ENCODE measurements at places on chromosomes 16 and 17. TPM values are rescaled to one million over a fixed set of nuclear protein-coding genes. Genes with fewer than 3 reads are reported as not detected.

DHRS7C gene
- total RNA-seq = not detected

EVI2B gene
- total RNA-seq = 0.69 TPM

B4GALNT2 gene
- under 0.01 TPM for total RNA-seq

CCL5 gene
- total RNA-seq = not detected

SOX8 gene
- 49.4 TPM for total RNA-seq

FOXO3B gene
- total RNA-seq = 11.8 TPM

PIRT gene
- 5.3 TPM for total RNA-seq

PRSS8 gene
- not detected for total RNA-seq

ZNF469 gene
- 1.4 TPM for total RNA-seq

SEZ6 gene
- 31.1 TPM for total RNA-seq

IGSF6 gene
- 5.8 TPM for total RNA-seq

AURKB gene
- total RNA-seq = 6.9 TPM

MYH13 gene
- total RNA-seq = not detected

GLIS2 gene
- 5.8 TPM for total RNA-seq

ITGB4 gene
- 4.4 TPM for total RNA-seq

SLC5A11 gene
- not detected for total RNA-seq

PRRT2 gene
- 34.1 TPM for total RNA-seq

GPR139 gene
- total RNA-seq = 3.2 TPM

LAT gene
- 0.69 TPM for total RNA-seq

CACNG3 gene
- total RNA-seq = 2.5 TPM

KRTAP4-6 gene
- not detected for total RNA-seq

CES1 gene
- 1.2 TPM for total RNA-seq

KRTAP4-1 gene
- total RNA-seq = not detected

TBC1D3K gene
- total RNA-seq = not detected

PHKG2 gene
- total RNA-seq = 15.0 TPM

GSE1 gene
- 26.5 TPM for total RNA-seq

NKD1 gene
- 10.6 TPM for total RNA-seq

CEP112 gene
- total RNA-seq = 40.6 TPM

ACSM3 gene
- total RNA-seq = 2.1 TPM

BRD7 gene
- total RNA-seq = 55.8 TPM

ITGA2B gene
- total RNA-seq = 2.3 TPM

KRT27 gene
- total RNA-seq = not detected

CSNK2A2 gene
- total RNA-seq = 33.4 TPM

CPD gene
- total RNA-seq = 99.9 TPM

HAGHL gene
- total RNA-seq = 12.2 TPM

HOXB13 gene
- total RNA-seq = not detected

Data from diencephalon (tissue), 1 donor.